NCI-H2171 (cell line): ENCODE measurements at places on chromosomes 7 and 10.

- DNase-seq, result no peak
Observed at GRCh38 chr7:116028787-116029186, 1.8 kb downstream of the TFEC start.

DNA sequence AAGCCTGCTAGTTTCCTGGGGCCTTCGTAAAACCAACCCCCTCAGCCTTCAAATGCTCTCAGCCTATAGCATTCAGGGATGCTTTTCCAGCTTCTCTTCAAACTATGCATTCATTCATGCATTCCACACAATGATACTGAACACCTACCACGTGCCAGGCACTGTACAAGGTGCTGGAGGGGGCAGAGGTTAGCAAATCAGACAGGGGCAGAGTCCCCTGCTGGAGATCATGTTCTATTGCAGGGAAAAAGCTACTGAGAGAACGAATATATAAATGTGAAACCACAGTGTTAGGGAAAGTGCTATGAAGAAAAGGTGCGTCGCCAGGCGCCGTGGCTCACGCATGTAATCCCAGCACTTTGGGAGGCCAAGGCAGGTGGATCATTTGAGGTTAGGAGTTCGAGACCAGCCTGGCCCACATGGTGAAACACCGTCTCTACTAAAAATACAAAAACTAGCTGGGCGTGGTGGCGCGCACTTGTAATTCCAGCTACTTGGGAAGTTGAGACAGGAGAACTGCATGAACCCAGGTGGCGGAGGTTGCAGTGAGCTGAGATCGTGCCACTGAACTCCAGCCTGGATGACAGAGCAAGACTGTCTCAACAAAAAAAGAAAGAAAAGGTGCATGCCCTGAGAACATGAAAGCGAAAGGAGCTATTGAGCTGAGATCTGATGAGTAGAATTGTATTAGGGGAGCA is 64.6 kb upstream of the CALN1 start:
- no peak for DNase-seq

DNA sequence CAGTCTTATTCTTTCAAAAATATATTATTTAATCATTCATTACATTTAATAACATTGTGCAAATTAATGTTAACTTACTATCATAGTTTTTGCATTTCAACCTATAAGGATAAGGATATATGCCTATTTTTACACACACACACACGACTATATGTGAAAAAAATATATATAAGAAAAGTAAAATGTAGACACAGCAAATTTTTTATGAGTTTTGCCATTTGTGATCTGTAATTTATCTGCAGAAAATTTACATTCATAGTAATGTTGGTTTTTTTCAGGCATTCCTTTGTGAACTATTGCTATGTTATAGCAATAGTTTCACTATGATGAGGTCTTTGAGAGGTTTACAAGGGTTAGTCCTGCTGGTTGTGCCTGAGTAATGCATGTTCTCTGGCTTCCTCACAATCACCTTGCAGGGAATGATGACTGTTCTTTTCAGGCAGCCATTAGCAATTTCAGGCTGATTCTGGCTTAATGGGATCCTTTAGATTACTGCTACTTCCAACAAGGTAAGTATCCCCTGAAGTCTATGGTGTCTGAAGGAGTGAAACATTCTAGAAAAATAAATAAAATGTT is 183.7 kb upstream of the CDK1 start:
- no peak for DNase-seq

- no peak for DNase-seq
Observed at GRCh38 chr7:2168615-2169311, 64.0 kb downstream of the MAD1L1 start.

DNA sequence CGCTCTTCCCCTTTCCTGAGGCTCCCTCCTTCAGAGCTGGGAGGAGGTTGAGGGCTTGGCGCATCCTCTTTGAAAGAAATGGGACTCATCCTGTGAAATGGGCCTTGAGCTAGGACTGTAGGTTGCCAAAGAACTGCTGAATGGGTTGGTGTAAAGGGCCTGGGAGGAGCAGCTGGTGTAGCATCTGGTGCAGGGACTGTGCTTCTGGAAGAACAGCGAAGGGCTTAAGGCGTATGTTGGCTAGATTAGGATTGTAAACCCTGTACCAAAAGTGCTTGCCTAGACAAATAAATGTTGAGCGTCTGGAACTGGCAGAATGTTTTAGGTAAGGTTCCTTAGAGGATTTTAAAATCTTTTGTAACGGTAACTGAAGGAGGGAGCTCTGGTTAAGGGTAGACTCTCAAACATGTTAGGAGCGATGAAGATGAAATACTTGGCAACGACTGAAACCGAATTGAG is 563 bp downstream of the STAM start:
- DNase-seq, result no peak

GRCh38 chr10:98458809-98459784 is 12.4 kb upstream of the HPS1 start:
- DNase-seq, result no peak
